GDM1 (cell line): ENCODE measurements at places on chromosomes 2 and 18.

GRCh38 chr2:150387586-150388288 is 99.7 kb downstream of the RND3 start:
- DNase-seq = no peak

GRCh38 chr2:178947006-178947405 is 102.9 kb downstream of the CCDC141 start:
- DNase-seq = no peak

- DNase-seq = no peak
Measured at GRCh38 chr18:64806232-64806631, 657.3 kb upstream of the LINC00305 start.

DNA sequence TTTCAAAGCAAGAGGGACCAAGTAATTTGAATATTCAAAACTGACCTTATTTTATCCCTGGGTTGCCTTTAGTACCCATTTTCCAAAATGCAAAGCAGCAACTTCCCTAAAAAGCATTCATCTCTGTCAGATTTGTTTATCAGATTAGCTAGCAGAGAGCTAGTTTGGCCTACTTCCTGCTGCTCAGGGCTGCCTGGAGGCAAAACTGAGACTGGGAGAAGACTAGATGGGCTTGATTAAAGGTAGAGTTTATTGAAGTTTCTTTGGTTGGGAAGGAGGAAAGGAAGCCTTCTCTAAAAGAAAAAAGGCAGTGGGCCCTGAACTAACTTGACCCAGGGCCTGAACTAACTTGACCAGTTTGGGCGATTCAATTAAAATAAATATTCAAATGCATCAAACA is 426.1 kb upstream of the FAM98A start:
- DNase-seq = no peak

- no peak for DNase-seq
Measured at GRCh38 chr18:71194438-71194837, 905.6 kb downstream of the SOCS6 start.
